ENCODE measurements at places on chromosomes 4 and X.

GRCh38 chr4:117417856-117418255 is 332.5 kb upstream of the TRAM1L1 start:
- no peak for DNase-seq

DNA sequence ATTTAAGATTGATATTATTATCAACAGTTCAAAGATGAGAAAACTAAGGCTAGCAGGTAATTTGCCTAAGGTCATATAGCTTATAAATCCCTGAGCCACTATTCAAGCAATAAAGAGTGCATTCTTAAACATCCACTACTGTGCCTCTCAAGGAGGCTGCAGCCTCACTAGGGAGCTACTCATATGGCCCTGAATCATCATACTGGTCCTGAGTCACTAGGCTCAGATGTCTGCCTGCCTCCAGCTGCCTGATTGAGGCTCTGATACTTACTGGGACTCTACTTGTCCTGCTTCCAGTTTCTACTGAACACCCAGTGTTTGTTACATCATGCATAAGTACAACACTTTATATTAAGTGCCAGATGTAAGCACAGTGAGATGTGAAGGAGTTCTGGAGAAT is 110.7 kb downstream of the AASDH start:
- no peak for DNase-seq

- DNase-seq = no peak
These were observed 56.4 kb upstream of the NFKB1 start for GRCh38 chr4:102444752-102445151.

DNA sequence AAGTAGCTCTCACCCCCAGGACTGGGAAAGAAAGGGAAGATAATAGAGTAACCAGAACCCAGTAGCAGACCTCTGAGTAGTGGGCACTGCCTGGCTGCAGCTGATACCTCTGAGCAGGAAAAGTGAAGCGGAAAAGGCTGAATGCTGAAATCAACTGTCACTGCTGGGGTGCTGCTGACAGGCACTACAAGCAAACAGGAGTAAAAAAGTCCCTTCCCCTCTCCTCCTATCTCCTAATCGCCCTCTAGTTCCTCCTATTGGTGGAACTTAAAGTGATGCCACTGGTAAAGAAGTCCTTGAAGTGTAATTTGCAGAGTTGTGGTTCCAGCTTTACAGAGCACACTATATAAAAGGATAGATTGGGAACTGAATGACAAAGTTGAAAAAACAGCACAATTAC is 32.8 kb upstream of the GLRB start:
- no peak for DNase-seq

GRCh38 chrX:2489446-2490445 is 11.0 kb downstream of the DHRSX start:
- no peak for DNase-seq

DNA sequence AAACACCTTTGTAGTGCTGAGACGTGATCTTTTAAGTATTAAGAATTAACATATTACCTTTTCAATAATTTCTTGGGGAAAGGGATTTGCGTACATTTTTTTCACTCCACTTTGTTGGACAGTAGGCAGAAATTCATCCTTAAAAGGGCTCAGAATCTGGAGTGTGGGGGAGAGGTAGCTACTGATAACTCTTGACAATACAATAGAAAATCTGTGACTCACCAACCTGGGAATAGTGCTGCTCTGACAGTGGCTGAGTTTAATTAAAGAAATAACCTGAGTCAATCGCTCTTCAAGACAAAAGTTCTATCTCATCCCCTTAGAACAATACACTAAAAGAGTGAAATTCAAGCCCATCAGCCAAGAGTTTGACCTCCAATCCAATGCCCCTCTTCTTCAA is 60.2 kb downstream of the SLC9A7 start:
- no peak for DNase-seq

DNA sequence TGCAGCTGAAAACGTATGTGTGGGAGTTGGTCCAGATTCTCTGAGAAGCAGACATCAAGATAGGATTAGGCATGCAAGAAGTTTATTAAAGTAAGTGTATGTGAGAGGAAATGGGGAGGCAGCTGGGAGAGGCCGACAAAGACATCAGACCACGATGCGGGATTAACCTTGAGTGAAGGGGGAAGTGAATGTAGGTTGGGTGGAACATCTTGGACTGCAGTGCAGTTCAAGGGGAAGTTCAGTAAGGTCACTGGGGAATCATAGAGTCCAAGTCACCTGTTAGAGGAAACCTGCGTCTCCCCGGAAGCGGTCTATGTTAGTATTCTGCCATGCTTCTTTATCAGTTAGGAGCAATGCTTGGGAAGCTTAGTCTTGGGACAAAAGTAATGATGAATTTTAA is 22.0 kb downstream of the CXCL8 start:
- peak; percentile 3 for DNase-seq

- DNase-seq = no peak
These were observed 372.6 kb upstream of the CTSO start for GRCh38 chr4:156326246-156326645.

- no peak for DNase-seq
These were observed 121.9 kb downstream of the BEND2 start for GRCh38 chrX:18098763-18099162.

- DNase-seq = no peak
These were observed 61.1 kb downstream of the ARAP2 start for GRCh38 chr4:36183232-36183631.

DNA sequence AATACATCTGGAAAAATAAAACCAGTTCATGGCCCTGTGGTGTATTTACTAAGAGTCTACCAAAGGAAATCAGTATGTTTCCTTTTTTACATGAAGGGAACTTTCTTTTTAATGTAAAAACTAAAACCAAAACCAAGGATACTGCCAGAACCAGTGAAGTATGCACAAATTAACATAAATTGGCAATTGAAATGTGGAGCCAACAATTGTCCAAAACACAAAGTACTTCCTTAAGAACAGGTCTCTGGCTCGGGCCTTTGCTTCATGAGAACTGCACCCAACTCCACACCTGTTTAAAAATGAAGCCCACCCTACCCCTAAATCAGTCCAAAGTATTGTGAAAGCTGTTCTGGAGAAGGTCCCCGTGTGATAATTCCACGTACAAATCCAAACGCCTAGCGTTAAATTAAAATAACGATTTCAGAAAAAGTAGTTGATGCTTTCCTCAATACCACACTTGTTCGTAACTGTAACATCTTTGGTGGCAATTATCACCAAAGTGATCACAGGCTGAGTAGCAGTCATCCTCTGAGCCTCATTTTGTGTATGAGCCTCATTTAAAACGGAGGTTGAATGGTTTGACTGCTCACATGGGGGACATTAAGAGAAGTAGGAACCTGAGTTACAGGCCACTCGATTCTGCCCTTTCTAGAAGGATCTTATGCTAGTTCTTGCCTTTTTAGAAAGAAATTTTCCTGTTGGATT is 93.0 kb downstream of the GEMIN8 start:
- no peak for DNase-seq
